Daoy (cell line): ENCODE measurements at places on chromosomes 5 and 9. TPM values are rescaled to one million over a fixed set of nuclear protein-coding genes. Genes with fewer than 3 reads are reported as not detected.

The OTP gene
- 0.36 TPM in 1 of 2 replicates, not detected in the other for total RNA-seq

The ADGRV1 gene
- total RNA-seq, result 10.6 and 15.4 TPM in 2 replicates

The NUTM2F gene
- total RNA-seq, result not detected in 2 replicates

The TAF1L gene
- total RNA-seq, result 0.03 and 0.23 TPM in 2 replicates

The SPINK4 gene
- total RNA-seq, result not detected in 2 replicates

The SVEP1 gene
- total RNA-seq, result 0.86 and 1.3 TPM in 2 replicates

The CDKN2B-AS1 gene
- total RNA-seq, result not detected in 2 replicates

The MELK gene
- 102 and 126 TPM in 2 replicates for total RNA-seq

The CCDC192 gene
- not detected in 2 replicates for total RNA-seq

The ITGA1 gene
- total RNA-seq, result 7.6 and 8.6 TPM in 2 replicates

The ROPN1L gene
- 0.40 TPM in 1 of 2 replicates, not detected in the other for total RNA-seq

The DMRTA1 gene
- not detected in 2 replicates for total RNA-seq

GRCh38 chr5:31421806-31422586 lies 109.9 kb downstream of the DROSHA start:
- DNase-seq, result no peak

GRCh38 chr5:169343766-169344165 lies 42.8 kb upstream of the SLIT3 start:
- no peak for DNase-seq

DNA sequence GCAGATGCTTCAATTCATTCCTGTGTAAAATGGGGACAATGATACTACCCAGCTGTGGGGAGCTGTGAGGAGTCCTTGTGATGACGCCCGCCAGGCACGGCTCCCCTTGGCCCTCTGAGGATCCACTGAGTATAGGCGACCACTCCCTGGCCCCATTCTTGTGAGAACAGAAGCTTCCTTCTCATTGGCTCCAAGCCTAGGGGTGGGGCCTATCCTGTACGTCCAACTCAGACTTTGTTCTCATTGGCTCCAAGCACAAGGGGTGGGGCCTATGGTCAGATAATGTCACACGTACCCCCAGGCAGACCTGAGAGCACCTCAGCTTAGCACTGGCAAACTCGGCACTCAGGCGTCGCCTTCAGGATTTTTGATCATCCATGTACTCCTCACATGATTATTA lies 232.9 kb upstream of the MVB12B start:
- peak; percentile 32 for DNase-seq

DNA sequence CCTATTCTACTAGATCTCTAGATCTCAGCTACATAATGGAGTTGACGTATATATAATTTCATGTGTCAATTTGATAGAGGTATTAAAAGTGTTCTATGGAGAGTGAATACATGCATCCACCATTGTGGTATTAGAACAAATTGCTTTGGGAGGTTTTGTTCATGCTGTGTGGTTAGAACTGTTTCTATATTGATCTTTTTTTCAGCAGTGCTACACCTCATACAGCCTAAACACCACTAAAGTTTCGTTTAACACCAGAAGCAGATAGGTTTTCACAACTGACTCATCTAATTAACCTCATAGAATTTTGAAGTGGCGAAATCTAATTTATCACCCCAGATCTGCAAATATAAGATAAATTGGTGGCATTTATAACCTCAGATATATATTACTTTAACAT lies 269.4 kb upstream of the SEMA6A start:
- DNase-seq, result no peak

DNA sequence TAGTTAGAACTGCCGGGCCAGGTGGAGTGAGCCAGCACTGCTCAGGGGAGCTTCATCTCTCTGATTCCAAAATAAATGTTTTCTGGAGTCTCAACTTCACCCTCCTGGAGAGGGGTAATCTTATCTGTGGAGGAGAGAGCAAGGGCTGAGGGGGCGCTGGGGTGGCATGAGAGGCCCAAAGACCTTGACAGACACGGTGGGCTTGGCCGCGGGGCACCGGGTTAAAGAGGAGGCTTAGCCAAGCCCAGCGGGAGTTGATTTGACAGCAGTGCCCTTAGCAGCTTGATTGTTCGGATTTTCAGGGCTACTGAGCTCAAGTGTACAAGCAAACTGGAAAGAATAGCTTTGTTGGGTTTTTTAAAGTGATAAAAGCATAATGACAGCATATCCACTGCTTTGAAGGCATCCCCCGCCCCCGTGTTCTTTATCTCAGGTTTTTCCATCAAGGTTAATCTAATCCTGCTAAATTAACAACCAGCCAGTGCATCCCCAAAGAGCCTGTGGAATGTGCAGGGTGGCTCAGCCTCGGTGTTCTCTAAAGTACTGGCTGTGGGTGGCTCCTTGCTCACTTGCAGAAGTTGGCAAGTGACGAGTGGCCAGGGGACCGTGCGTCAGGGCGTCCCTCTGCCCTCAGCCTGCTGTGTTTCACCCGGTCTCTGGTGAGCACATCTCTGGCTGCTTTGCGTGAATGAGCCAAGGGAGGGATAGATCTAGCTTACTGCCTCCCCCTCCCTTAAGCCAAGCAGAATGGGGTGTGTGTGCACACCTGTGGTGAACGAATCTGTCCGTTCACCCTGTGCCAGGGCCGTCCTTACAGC lies 5.5 kb downstream of the QRFP start:
- DNase-seq, result no peak

DNA sequence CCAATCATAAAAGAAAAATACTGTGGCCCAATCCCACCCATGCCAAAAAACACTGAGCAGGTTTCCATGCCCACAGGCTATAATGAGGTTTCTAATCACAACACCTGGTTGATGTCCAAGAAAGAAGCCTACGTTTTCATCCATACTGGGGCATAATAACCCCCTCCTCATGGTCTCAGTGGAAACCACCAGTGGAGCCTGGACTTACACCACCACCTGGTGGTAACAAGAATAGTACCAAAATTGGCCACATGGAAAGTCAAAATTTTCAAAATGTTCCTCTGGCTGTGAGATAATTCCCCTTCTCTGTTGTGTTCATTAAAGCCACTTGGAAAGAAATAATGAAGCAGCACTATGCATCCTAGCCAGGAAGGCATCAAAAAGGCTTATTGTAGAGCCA lies 687.3 kb upstream of the ST8SIA4 start:
- DNase-seq, result no peak

DNA sequence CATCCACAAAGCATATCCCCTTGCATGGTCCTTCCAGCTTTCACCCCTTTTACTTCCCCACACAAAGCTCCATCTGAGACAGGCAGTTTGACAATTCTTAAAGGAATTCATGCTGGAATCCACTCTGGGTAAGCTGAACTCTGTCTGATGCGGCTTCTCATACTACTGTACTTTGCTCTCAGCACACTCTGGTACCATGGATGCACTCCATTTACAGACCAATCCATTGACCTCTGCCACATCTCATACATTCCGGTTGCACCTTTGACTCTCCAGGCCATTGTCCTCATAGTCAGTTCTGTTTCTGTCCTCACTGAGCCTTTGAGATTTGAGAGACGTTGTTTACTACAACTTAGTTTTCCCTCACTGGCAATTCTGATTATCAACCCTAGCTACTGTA lies 12.2 kb downstream of the SPATA9 start:
- no peak for DNase-seq

- peak; percentile 34 for DNase-seq
These were observed 111.2 kb upstream of the IL12B start for GRCh38 chr5:159441441-159441840.

DNA sequence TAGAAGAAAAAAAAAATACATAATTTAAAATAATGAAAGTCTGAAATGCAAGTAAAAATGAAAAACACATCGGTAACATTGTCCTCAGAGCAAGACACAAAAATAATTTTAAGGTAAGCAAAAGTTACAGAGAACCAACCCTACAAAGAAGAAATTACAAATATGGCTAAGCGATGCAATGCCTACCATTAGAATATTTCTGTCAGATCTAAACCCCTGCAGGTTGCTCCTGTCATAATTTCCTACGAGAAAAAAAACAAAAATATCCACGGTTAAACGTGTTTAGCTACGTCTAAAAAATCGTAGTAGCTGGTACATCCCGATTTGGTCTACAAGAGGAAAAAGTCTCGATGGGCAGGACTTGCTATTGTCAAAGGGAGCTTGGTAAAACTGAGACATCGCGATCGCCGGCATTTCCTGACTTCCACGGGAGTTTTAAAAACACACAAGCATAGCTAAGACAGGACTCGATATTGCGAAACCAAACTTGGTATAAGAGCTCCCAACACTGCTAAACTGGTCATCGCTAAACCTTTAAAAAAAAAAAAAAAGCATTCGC lies 1.1 kb upstream of the ANXA2R start:
- DNase-seq, result peak; percentile 48

DNA sequence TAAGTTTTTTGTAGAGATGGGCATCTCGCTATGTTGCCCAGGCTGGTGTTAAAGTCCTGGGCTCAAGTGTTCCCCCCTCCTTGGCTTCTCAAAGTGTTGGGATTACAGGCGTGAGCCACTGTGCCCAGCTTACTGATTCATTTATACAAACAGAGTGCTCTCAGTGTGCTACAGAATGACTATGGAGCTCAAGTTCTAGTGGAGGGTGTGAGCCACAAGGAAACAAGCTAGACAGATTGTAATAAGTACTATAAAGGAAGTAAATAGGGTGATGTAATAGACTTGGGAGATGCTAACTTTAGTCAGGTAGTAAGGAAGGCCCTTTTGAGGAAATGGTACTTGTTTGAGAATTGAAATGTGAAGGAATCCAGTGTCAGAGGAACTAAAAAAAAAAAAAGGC lies 1.7 kb upstream of the TMEM267 start:
- no peak for DNase-seq

DNA sequence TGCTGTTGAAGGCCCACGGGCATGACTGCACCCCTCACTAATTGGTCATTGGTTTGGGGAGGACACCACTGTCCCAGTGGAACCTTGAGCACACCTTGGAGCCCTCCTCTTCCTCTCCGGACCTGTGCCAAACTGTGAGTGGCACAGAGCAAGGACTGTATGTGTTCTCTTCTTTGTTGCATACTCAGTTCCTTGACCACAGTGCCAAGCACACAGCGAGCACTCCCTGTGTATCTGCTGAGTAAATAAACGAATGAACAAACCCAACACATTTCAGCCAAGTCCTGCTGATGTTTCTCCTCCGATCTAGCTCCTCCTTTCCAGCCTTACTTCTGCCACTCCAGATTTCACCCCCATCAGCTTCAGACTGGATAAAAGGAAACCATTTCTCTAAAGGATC lies 2.7 kb upstream of the TRIM52 start:
- DNase-seq, result no peak

DNA sequence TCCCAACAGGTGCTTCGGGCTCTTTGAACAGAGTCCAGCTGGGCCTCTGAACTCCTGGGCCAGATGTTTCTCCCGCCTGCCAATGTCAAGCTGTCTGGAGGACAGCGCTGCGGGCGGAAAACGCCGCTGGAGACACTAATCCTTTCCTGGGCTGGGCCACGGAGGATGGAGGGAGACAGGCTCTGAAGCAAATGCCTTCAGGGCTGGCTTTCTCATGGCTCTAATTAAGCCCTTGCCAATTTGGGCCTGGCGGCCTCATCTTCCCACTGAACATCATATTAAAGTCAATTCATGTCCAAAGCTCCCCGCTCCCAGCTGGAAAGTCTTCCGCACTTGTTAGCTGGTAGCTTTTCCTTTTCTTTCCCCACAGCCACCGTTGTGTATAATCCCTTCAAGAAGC lies 72.7 kb downstream of the NTNG2 start:
- no peak for DNase-seq

- DNase-seq, result no peak
These were observed 104.8 kb downstream of the GABBR2 start for GRCh38 chr9:98603821-98604383.

DNA sequence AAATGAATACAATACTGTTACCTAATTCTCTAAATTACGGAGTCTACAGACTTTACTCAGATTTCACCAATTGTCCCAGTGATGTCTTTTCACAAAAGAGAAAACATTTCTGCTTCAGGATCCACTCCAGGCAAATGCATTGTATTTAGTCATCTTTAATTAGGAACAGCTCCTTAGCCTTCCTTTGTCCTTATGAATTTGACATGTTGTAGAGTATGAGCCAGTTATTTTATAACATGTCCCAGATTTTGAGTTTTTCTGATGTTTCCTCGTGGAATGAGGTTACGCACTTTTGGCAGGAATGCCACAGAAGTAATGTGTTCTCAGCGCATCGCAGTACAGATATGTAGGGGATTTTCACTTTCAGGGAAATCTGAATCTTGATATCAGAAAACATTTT lies 10.5 kb downstream of the HABP4 start:
- no peak for DNase-seq
